Renal pelvis (tissue), 12 donors: ENCODE measurements at places on chromosomes 5 and 9. TPM values are rescaled to one million over a fixed set of nuclear protein-coding genes. Genes with fewer than 3 reads are reported as not detected.

DNA sequence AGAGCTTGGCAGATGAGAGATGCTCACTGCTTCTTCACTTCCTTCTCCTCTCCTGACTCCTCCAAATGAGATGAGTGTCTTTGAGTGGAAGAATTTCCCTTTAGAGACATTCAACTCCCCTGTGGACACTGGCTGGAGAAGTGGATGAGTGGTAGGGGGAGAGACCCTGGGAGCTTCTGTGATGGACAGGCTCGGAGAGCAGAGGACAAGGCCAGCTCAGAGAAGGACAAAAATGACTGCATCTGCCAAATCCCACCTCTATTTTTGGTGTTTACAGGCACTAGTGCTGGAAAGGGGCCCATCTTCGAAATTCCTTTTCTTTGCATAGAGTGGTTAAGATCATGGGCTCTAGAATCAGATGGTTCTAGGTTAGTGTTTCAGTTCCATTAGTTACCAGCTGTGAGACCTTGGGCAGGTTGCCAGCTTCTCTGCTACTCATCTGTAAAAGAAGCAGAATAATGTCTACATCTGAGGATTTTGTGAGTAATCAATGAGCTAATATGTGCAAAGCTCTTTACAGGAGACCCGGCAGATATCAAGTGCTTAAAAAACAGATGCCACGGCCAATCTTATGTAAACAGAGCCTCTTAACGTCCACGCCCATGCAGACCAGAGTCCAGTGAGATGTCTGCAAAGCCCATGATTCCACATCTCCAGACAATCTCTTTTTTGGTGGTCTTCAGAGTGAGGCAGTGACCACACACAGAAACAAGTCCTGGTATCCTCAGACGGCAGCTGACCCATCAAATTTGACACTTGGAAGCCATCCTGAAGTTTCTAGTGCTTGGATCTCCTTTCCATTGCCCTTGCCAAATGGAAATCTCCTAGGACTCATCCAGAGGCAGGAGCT is 13.6 kb upstream of the COL27A1 start:
- no peak for DNase-seq

DNA sequence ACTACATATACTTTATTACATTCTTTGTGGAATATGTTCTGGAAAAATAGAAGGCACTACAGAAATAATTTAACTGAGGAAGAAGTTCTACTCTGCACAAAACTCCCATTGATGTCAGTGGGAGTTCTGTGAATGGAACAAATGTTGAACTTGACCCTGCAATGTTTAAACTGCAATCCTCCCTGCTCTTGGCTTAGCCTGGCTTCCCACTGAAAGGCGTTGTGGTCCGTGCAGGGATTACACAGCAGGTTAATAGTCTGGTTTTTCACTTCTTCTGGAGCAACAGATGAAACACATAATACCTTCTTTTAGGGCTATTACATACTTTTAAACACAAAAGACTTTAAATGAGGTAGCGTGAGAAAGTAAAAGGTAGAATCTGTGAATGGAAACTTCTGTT is 12.9 kb upstream of the ERBIN start:
- no peak for DNase-seq

- no peak for DNase-seq
These were observed 233.5 kb upstream of the PCSK5 start for GRCh38 chr9:75657015-75657414.

DNA sequence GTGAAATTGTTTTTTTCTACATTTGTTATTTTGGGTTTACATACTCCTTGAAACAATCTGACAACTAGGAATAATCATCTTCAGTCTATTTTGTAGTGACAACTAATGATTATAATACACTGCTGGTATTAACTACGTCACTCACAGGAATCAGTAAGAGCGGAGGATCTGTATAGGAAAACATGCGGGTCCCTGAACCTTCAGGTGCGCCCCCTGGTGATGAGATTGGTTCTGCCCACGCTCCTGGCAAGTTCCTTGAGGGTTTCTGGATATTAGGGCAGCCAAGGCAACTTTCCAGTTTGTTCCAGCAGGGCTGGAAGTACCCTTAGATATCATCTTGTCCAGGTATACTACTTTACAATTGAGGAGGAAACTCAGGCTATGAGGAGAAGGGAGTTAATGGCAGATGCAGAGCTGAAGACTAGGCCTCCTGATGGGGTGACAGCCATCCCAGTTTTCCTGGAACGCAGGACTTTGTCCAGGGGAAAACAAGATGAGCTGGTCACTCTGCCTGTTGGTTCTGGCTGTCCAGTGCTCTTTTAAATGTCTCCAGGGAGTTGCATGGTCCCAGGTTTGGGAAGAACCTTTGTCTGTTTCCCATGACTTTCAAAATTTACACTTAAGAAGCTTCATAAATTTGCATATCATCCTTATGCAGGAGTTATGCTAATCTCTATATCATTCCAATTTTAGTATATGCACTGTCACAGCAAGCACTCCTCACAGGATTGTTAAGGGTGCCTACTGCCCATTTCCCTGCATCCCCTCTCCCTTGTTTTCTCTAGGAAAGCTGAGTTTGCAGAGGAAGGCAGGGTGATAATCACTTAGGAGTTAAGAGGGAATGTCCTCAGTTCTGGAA is 14.9 kb upstream of the WNT8A start:
- DNase-seq, result peak; percentile 33

- no peak for DNase-seq
These were observed 120.9 kb downstream of the SH3GL2 start for GRCh38 chr9:17699615-17700330.

- no peak for DNase-seq
These were observed 60.7 kb downstream of the MED27 start for GRCh38 chr9:132018957-132019405.

- no peak for DNase-seq
These were observed 321.8 kb downstream of the SLIT3 start for GRCh38 chr5:168979135-168979534.

DNA sequence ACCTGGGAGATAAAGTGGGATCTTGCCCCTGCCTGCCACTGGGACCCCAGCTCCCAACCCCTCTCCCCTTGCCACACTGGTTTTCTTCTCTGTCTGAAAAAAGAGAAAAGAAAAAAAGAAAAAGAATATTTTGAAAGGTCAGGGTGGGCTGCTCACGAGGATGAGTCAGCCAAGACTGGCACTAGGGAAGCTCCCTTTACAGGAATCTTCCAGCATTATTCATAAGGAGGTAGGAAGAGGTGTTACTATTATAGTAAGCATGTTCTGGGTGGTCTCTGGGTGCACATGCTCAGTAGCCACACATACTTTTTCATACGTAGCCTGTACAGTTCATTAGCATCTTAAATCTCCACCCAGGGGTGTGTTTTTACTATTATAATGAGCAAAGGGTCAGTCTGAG is 46.8 kb upstream of the HAND1 start:
- no peak for DNase-seq

- DNase-seq, result peak; percentile 94
These were observed 13.3 kb downstream of the TRIM7 start for GRCh38 chr5:181191526-181192336.

DNA sequence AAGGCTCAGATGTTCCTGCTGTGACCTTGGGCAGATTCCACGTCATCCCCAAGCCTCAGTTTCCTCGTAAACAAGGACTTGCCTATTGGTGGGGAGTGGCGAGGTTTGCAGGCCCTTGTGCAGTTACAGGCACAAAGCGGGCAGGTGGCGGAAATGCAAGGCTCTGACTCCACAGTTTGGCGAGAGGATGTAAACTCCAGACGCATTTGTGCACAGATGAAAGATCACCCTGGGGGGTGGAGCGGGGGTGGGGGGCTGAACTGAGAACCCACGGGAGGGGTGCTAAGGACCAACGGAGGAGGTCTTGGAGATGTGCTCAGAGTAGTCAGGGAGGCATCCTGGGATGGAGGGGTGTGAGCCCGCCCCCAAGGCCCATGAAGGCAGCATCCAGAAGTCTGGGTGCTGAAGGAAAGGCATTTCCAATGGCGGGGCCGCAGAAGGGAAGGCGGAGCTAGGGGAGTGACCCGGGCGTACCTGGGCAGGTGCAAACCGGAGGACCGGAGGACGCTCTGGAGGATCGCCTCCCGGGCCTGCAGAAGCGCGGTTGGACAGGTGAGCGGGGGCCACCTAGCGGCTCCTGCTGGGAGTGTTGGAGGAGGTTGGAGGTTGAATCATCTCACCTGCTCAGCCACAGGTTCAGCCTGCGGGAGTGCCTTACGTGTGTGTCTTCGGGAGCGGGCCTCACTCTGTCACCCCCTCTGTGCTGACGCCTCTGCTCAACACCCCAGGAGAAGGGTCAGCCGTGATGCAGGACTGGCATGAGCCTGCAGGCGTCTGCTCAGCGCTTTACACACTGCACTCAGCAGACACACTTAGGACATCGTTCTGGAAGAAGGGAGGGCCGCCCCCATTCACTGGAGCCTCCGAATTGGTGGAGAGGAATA is 1.9 kb upstream of the FIBCD1 start:
- DNase-seq, result no peak

- peak; percentile 64 for DNase-seq
These were observed 78.8 kb downstream of the F2RL2 start for GRCh38 chr5:76544268-76544926.

DNA sequence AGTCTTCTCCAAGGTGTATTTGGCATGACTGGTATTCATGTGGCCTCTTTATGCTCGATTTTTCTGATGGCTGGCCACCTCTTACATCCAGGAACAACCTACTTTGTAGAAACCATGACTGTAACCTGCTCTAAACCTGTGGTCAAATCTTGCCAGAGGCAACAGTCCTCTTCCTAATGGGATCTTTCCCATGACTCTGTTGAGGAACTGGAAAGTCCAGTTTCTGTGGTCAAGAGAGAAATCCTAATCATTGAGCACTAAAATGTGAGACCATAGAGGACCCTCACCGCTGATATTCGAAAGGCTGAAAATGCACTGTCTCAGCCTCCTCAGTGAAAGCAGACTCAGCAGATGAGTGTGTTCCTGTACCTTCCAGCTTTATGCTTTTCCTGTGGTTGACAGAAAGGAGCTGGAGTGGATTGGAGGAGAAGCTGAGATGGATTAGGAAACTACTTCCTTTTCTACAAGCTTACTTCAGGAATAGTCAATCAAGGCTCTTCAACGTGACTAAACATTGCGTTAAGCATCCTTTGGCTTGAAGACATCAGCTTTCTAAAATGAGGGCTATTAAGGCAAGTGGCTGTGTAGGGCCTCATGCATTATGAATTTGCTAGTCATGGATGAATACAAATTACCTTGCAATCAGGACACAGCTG is 69.7 kb upstream of the DAPK1 start:
- no peak for DNase-seq

DNA sequence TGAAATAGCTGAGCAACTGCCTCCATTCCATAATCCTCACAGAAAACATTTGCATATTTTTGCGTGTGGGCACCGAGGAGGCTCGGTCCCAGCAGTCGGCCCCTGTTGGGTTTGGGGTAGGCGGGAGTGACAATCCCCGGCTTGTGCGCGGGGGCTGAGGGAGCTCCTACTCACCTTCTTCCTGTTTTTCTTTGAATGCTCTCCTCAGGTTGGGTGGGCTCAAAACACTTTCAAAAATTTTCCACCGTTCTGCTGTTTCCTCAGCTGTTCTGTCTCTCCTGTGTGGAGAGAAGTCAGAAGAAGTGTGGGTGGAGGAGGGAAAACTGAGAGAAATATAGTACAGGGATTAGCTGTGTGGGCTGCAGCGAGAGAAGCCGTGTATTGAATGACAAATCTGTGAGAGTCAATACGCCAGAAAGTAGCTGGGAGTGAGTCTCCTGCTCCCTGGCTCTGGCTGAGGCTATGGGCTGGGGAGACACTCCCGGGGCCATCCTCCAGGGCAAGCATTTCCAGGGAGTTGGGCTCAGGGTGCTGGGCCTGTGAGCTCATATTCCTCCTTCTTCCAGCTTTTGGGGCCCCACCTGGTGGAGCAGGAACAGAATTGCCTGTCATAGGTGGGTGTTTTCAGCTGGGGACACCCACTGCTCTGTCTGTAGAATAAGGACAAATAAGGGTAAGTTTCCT is 84.7 kb downstream of the CMYA5 start:
- no peak for DNase-seq

- DNase-seq, result peak; percentile 72
These were observed 4.4 kb downstream of the SLC25A25 start for GRCh38 chr9:128072144-128073021.

DNA sequence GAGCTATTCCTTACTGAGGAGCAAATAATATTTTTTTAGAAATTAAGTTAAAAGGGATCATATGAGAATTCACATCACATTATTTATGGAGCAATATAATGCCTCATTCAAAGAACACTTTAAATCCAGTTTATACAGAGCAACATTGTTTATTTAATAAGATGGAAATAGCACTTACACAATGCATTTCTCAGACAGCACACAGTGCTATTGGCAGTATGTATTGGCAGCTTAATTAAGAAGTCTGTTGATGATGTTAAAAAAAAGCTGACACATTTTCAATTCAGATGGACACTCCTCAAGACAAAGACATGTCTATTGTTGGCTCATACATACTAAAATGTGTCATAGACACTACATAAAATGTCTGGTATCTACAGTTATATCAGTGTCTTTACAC is 171.3 kb downstream of the NR2F1-AS1 start:
- DNase-seq, result no peak

DNA sequence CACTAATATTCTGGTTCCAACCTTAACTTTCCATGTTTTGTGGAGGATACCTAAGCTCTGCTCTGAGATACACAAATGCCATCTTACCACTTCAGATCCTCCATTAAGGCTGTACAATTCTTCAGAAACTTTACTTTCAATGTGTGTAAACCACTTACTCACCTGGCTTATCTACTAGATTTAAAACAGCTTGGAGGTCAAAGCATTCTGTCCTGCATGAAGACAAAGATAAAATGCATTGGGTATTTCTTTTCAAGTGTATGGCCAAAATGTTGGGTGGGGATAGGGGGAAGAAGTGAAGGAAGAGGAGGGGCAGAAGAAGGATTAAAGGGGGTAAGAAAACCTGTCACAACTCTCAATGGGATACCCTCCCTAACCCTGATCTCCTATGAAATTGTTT is 939 bp downstream of the GOLGA1 start:
- DNase-seq, result no peak

GRCh38 chr9:112408275-112408674 is 28.4 kb downstream of the HSDL2 start:
- DNase-seq, result no peak

DNA sequence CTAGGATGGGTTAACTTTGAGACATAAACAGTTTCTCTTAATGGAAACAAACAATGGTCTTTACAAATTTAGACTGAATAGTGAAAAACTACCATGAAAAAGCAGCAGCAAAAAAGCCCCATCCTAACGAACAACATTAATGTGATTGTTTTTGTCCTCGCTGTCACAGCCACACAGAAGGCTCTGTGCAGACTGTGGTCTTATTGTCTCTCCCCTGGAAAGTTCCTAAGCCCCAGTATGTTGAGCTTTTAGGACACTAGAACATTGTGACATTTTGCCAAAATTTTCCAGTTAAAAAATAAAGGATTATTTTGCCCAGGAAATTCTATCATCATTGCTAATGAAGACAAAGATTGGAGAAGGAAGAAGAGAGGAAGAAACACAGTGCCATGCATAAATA is 12.6 kb upstream of the SOWAHA start:
- DNase-seq, result no peak

The CDC20B gene
- 0.71 TPM for polyA plus RNA-seq

The PCDHB13 gene
- polyA plus RNA-seq, result 6.9 TPM

The TTC39B gene
- 5.6 TPM for polyA plus RNA-seq

The JAKMIP2 gene
- polyA plus RNA-seq, result 4.9 TPM

The FOCAD gene
- 30.3 TPM for polyA plus RNA-seq

The SLC6A18 gene
- 0.26 TPM for polyA plus RNA-seq

The BAG1 gene
- polyA plus RNA-seq, result 80.3 TPM

The FOXD4L6 gene
- not detected for polyA plus RNA-seq

The ACOT12 gene
- 0.99 TPM for polyA plus RNA-seq
